NCI-H146 (cell line): ENCODE measurements at places on chromosomes 3 and 15.

DNA sequence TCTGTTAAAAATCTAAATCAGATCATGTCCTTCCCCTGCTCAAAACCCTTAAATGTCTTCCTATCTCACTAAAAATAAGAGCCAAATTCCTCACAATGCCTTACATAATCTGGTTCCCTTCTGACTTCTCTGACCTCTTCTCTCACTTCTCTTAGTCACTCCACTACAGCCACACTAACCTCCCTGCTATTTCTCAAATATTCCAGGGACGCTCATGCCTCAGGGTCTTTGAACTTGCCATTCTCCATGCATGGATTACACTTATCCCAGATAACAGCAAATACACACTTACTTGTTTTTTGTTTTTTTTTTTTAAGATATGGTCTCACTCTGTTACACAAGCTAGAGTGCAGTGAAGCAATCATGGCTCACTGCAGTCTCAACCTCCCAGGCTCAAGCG, 8.5 kb downstream of the TP53BP1 start:
- DNase-seq = no peak

DNA sequence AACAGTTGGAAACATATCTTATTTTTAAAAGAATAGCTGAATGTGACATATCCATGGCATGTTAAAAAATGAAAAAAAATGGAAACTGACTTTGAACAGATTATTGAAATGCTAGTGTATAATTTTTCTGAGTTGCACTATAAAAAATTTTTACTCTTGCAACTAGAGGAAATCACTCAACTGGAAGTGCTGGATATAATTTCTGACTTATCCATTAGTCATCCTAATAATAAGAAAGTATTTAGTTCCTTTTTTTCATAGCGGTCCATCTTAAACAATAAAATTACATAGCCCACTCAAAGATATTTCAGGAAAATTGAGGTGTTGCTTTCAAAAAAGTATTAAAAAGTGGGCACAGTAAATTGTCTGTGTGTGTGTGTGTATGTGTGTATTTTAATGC, 80.7 kb downstream of the MBNL1 start:
- no peak for DNase-seq

DNA sequence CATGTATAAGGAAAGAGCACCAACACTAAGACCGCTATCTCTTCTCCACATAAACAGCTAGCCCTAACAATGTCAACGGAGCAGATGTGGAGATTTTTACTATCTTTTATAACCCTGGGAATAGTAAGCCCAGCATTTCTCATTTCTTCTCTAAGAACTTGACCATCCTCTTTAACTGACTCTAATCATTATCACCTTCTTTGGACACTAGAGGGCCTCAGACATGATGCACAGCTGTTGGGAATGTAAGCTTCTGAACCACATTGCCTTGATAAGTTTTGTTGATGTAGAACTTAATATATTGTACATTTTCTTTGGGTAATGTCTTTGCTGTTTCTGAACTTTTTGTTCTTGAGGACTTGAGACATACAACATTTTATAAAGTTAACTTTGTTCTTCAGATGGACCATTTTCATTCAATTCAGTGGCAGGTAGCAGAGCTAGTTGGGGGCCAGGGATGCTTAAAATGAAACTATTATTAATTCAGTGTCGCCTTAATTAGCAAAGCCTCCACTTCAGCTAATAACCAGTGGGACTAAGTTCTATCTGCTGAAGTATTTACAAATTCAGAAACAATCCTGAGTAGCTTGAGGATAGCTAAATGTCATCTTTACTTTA, 9.6 kb upstream of the TAGLN3 start:
- DNase-seq = peak; percentile 82

GRCh38 chr15:84685304-84685703, 27.3 kb upstream of the NMB start:
- no peak for DNase-seq

DNA sequence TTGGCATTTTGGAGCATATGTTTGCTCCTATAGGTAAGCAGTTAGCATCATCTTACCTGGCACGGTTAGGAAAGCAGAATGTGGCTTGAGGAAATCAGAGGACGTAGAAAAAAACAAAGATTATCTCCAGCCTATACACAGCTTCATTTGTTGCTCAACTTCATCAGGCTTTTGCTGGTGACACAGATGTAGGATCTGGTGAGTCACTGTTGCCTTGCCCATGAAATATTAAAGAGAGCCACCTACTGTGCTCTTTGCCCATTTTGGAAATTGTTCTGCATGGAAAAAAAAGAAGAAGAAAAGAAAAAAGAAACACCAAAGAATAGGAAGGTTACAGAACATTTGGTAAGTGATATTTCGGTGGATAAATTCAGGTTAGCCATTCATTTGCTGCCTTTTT, 3.8 kb downstream of the IL1RAP start:
- no peak for DNase-seq

DNA sequence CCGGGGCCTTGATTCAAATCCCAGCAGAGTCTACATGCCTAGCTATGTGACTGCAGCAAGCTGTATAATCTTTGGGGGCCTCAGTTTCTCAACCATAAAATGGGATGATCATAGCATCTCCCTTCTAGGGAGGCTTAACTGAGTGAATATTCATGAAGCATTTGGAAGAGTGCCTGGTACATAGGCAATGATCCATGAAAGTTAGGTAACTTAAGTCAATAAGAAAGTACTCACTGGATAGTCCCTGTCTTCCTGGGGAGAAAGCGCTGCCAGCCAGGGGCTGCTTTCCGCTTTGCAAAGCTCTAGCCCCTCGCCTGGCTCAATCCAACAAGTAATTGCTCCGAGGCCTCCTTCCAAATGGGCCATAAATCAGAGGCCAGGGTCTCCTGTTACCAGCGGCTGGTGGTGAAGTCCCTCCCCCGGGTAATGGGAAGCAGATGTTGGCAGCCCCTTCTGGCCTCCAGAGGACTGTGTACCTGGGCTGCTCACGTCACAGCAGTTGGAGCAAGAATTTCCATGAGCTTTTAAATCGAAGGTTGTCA, 521.9 kb upstream of the PROK2 start:
- DNase-seq = peak; percentile 26

DNA sequence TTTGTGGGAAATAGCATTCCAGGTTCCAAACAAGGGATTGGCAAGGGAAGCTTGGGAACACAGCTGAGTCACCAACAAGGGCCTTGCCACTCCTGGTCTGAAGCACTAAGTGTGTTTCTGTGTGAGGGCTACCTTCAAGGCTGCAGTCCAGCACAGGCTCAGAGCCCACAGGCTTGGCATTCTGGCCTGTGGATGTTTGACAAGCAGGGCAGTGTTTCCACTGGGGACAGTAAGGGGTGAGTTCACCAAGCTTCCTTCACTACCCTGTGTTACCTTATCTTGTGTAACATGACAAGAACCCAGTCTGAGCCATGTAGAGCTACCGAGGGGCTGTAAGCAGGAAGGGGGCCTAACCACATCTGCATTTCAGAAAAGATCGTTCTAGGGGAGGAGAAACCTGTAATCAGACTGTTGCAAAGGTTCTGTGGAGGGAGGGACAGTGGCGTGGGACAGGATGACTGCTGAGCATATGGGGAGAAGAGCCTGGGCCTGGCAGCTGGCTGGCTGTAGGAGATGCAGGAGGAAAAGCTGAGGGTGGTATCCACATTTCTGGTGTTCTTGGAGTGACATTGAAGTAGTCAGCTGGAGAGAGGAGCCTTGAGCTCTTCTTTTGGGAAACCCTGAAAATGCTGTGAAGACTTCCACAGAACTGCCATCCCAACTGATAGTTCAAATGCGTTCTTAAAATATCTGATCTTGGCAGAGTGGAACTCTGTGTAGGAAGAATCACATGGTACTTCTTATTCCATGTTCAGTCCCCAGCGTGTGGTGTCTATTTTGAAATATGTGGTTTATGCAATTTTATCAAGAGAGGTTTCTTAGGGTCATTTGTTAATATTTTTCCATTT, 61.3 kb downstream of the CTDSPL start:
- DNase-seq = no peak

GRCh38 chr15:62296756-62297507, 131.8 kb upstream of the C2CD4B start:
- DNase-seq = no peak

DNA sequence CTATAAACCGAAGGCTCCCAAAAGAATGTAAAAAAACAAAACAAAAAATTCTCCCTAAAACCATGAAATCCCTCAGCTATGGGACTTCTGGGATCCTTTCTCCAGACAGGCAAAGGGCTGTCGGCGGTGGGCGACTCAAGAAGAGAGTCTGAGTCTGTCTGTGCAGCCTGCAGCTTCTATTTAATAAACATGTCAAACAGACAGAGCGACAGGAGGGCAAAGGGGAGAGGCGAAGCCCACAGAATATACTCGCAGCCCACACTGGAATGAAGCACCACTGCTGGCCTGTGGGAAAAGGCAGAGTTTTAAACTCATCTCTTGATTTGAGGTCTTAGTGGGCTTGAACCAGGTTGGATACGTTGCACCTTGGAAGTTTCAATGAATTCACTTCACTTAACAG, 40.2 kb downstream of the ISL2 start:
- DNase-seq = no peak

- no peak for DNase-seq
Measured at GRCh38 chr3:136650461-136650860, 101.7 kb downstream of the STAG1 start.

- peak; percentile 80 for DNase-seq
Measured at GRCh38 chr3:72661115-72661457, 187.2 kb downstream of the SHQ1 start.

DNA sequence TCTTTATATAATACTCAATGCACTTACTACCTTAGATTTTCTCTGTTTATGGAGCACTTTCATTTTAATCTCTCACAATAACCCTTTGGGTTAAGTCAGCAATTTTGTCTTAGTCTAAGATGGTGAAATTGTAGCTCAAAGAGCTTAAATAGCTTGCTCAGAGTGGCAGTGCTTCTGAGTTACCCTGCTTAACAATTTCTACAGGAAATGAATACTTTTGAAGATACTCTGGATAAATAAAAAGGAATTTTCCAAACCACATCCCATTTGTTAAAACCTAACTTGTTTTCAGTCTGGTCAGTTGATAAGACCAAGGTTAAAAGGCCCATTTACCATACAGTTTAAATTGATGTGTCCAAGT, 37.2 kb downstream of the HMG20A start:
- DNase-seq = no peak

- DNase-seq = no peak
Measured at GRCh38 chr3:123096731-123097130, 29.9 kb downstream of the PDIA5 start.

GRCh38 chr3:15409239-15409638, 18.1 kb downstream of the METTL6 start:
- no peak for DNase-seq

GRCh38 chr15:72193836-72194396, 3.7 kb downstream of the GRAMD2A start:
- peak; percentile 84 for DNase-seq

DNA sequence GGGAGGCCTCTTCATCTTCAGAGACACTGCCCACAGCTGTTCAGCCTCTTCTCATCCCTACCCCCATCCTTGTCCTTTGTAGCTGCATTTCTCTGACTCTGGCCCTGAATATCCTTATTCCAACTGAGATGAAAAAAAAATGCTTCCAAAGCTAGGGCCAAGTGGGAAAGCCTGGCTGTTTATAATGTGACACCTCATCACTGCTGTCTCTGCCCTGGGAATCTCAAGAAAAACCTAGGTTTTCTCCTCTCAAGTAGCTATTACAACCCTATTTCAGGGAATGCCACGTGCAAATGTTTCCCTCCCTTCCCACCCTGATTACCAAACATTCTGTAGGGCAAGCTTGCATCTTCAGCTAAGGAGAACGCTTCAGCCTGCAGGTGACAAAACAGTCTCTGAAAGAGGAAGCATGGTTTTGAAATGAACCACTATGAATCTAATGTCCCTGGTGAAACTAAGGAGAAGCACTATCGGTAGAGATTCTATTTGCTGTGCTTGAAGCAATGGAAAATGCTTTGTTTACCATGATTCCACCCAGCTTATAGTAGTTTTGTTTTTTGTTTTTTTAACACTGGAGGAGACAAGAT, 65.4 kb downstream of the USF3 start:
- DNase-seq = no peak

GRCh38 chr15:75237316-75237982, 20.7 kb upstream of the GOLGA6C start:
- DNase-seq = no peak

DNA sequence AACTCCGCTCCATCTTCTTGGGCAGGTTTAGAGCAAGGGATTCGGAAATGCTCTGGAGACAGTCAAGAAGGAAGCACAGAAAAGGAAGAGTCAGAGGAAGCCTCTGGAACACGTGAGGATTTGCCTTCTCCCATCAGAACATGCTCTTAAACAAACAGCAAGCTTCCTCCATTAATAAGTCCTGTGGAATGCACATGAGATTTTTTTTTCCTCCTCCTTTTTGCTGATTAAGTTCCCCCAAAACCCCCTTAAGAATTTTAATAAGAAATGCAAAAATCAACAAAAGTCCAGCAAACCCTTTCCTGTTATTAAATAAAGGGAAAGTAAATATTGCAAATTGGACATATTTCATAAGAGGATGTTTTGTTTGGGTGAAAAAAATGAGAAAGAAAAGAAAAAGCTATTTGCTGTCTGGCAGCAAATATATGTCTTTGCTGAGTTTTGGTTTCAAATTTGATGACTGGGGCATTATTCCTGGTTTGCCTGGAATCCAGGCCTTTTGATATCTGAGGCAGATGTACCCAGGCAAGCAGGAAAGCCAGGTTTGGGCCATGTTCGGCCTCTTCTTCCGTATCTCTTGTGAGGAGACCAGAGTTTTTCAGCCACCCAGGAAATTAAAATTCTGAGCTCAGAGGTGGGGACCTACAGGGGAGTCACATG, 7.9 kb upstream of the TSEN2 start:
- DNase-seq = no peak

GRCh38 chr15:69377216-69377970, 36.8 kb upstream of the KIF23 start:
- DNase-seq = no peak

GRCh38 chr15:100596792-100597191, 5.2 kb downstream of the LINS1 start:
- DNase-seq = no peak

DNA sequence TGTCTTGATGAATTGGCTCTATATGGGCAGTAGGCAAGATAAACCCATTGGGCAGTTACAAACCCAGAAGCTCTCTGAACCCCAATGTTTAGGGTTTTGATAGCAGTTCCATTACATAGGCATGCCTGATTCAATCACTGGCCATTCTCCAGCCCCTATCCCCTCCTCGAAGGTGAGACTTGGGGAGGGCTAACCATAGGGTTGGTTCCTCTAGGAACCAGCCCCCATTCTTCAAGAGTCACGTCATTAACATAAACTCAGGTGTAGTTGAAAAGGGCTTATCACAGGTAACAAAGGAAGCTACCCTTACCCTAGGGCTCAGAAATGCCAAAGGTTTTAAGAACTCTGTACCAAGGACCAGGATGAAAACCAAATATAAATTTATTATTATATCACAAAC, 353.1 kb downstream of the ERC2 start:
- no peak for DNase-seq

GRCh38 chr15:39792025-39792843, 9.6 kb upstream of the FSIP1 start:
- no peak for DNase-seq

GRCh38 chr3:15291589-15292541, 40.5 kb downstream of the SH3BP5 start:
- peak; percentile 35 for DNase-seq

GRCh38 chr15:70823196-70823595, 30.8 kb downstream of the LARP6 start:
- no peak for DNase-seq
